Cardiac muscle cell (in vitro differentiated cells and primary cell): ENCODE measurements at places on chromosomes 16 and 17. TPM values are rescaled to one million over a fixed set of nuclear protein-coding genes. Genes with fewer than 3 reads are reported as not detected.

The ZPBP2 gene
- not detected in 2 replicates for total RNA-seq

The INO80E gene
- total RNA-seq, result 83.7 and 167 TPM in 2 replicates

The SMIM36 gene
- total RNA-seq, result not detected in 2 replicates

The KSR1 gene
- total RNA-seq, result 19.8 and 29.0 TPM in 2 replicates

The CHAD gene
- total RNA-seq, result 0.11 TPM in 1 of 2 replicates, not detected in the other

The CSH1 gene
- total RNA-seq, result not detected in 2 replicates

The AATK gene
- total RNA-seq, result 13.8 and 21.9 TPM in 2 replicates

The KRTAP1-5 gene
- not detected in 2 replicates for total RNA-seq

The FBXW10 gene
- 0.04 and 0.12 TPM in 2 replicates for total RNA-seq

The CCL5 gene
- not detected in 2 replicates for total RNA-seq

The MLX gene
- 22.4 and 28.1 TPM in 2 replicates for total RNA-seq
